Activated CD8-positive, alpha-beta memory T cell treated with anti-CD3 and anti-CD28 coated beads for 1 hour (primary cell): ENCODE measurements at places on chromosomes 1 and 21.

- no peak for DNase-seq
Observed at GRCh38 chr1:26373789-26374188, 1.2 kb upstream of the ZNF683 start.

DNA sequence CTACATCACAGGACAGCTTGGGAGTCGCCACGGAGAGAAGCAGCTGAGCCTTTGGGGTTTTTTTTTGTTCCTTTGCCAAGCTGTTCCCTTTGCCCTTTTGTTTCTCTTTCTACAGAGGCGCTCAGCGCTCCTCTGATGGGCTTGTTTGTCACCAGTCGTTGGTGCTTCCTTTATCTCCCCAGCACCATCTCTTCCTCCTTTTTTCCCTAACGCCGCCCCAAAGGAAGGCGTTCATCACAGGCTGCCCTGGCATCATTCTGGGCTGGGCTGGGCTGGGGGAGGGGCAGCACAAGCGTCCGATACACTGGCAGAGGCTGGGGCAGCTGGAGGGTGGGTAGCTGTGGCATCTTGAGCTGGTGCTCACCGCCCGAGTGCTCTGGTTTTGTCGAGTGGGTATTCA, 10.5 kb downstream of the IGSF21 start:
- no peak for DNase-seq

DNA sequence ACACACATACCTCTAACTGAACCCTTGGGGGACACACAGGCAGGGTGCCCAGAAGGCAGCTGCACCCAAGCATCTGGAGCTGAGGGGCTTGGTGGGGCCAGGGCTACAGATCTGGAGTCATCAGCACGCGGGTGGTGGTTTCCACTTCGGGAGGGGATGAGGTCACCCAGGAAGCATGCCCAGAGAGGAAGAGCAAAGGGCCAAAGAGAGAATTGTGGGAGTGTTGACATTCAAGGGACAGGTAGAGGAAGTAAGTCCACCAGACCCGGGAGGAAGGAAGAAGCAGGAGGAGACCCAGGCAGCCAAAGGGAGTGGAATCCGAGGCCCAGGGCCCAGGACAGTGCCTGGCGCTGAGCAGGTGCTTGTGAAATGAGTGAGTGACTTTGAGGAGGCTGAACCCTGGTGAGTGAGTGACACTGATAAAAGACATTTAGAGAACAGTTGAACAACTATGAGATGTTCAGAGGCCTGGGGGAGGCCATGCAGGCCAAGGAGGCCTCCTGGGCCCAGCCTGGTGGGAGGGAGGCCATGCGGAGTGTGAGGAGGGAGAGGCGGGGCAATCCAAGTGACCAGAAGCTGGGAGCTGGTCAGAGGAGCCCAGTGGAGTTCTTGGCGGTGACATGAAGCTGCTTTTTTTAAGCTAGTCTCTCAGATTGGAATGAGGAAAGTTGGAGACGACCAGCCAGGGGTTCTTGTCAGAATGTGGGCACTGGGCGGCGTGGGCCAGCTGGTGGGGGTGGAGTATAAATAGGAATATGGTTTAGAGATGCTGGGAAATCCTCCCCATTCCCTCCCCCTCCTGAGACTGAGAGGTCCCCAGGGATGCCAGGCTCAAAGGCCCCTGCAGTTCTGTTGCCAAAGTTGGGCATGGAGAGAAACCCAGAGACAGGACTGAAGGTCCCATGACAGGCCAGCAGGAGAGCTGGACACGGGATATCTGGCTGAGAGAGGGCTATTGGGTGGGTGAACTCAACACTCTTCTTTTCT, 7.9 kb downstream of the CDK18 start:
- DNase-seq: no peak

GRCh38 chr1:160346958-160347357, 3.8 kb downstream of the NCSTN start:
- no peak for DNase-seq

DNA sequence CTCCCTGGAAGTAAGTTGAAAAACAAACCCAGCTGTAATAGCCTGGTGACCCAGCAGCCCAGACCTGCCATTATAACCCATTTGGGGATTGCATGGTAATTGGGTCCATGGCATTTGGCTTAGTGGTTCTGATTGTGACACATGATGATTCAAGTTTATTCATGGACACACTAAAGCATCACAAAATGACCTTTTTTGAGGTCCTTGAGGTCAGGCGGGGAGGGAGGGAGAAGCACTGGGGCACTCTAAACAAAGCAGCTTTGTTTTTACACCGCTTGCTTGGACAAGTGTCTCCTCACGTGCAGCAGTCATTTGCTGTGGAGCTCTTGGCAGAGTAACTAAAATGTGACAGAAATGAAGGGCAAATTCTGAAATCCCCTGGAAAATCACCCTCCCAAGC, 241.0 kb upstream of the SGIP1 start:
- no peak for DNase-seq

DNA sequence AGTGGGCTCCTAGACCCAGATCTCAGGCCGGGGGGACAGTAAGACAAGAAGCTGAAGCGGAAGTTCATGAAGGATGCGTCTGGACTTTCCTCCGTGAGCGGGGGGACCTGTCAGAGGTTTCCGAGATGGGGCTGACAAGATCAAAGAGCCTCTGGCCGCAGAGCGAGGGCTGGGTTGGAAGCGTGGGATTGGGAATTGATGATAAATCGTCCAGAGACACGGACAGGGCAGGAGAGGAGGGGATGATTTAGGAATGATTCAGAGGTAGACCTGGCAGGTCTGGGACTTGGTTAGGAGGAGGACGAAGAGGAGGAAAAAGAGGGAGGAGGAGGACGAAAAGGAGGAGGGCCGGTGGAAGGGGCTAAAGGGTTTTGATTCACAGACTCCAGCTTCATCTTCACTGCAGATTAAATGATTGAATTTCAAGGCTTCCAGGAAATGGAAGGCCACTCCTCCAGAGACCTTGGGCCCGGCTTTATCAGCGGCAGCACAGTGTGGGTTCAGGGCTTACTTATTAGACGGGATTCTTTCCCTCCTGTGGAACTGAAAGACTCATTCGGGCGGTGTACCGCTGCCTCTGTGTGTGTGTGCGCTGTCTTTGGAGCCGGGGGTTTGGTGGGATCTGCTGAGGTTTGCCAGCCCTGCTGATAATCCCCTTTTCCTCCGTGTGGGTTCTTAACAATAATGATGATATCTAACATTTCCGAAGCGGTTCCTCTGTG, 85.7 kb upstream of the SLC45A1 start:
- no peak for DNase-seq

DNA sequence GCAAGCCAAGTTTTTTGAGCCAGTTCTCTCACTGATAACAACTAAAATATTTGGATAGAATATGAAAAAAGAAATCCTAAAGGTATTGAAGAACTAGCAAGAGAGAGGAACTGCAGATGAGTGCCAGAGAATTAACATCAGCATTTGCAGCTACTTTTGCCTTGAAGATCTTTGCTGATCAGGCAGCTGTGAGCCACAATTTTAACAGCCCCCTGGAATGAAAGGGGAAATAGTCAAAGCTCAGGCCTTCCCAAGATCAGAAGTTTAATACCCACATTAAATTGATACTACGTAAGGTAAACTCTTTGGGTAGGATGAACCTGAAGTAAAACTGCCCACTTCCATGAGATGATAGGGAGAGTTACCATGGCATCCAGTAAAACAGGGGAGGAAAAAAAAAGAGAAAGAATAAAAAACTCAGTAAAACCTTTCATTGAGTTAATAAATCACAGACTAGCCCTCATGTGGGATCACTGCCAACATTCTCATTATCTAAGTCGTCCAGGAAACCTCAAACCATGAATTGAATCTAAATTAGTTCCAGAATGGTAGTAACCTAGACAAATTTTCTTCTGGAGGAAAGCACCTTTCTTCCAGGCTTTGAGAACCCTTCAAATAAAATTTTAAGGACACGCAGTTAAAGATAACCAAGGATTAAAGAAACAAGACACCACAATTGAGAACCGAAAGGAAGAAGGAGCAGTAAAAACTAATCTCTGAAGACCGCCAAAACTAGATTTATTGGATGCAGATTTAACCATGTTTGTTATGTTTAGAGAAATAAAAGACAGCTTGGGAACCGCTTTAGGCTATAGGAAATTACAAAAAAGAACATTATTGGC, 28.3 kb downstream of the SCP2 start:
- no peak for DNase-seq

DNA sequence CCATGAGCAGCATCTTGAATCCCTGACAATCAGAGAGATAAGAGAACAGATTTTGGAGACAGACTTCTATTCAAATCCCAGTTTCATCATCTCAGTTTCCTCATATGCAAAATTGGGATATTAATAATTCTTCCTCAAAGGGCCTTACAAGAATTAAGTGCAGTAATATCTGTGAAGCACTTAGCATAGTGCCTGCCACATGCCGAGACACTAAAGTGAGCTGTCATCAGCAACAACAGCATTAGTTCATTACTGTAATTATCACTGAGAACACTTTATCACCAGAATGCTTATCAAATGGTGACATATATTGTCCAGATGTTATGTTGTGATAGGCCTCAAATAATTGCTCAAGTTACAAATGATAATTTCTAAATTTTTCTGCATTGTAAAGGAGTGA, 922 bp upstream of the FCRLB start:
- no peak for DNase-seq

GRCh38 chr1:157137408-157138219, 581 bp downstream of the ETV3 start:
- DNase-seq: no peak

GRCh38 chr1:160811147-160811546, 15.2 kb downstream of the LY9 start:
- DNase-seq: no peak

DNA sequence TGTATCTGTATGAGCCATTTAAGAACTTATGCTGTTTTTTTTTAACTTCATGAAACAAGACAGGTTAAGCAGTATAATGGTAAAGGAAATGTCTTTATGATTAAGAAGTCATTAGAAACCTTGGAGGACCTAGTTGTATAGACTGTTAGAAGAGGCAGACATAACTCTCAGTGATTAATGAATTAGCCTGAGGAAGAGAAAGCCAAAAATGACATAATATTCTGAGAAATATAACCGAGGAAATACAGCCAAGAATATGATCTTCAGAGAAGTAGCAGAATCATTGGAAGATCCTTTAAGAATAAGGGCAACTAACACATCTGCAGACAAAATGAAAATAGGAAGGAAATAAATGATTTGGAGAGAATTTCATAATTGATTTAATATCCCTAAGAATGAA, 738.1 kb upstream of the NCAM2 start:
- DNase-seq: no peak

GRCh38 chr1:48948562-48948961, 171.9 kb upstream of the BEND5 start:
- DNase-seq: no peak

DNA sequence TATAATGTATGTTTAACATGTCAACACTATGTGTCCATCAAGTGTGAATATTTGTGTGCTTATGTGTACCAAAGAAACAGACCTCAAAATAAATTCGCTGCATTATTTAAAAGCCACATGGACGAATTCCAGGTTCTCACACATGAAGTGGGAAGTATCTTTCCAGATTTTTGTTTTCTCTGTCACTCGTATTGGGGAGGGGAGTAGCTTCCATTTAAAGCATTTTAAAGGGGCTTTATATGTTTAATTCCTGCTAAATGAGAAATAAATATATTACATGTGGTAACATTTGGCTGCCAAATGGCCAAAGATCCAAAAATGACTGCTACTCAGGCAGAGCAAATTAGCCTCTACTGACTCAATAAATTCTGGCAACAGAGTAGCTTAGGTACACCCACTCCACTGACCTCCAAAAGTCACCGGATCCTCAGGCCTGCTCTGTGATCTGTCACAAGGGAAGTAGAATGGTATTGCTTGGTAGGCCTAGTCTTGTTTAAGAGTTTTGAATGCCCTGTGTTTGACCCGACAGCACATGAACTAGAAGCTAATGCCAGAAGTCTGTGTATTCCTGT, 178.1 kb downstream of the ZP4 start:
- no peak for DNase-seq

DNA sequence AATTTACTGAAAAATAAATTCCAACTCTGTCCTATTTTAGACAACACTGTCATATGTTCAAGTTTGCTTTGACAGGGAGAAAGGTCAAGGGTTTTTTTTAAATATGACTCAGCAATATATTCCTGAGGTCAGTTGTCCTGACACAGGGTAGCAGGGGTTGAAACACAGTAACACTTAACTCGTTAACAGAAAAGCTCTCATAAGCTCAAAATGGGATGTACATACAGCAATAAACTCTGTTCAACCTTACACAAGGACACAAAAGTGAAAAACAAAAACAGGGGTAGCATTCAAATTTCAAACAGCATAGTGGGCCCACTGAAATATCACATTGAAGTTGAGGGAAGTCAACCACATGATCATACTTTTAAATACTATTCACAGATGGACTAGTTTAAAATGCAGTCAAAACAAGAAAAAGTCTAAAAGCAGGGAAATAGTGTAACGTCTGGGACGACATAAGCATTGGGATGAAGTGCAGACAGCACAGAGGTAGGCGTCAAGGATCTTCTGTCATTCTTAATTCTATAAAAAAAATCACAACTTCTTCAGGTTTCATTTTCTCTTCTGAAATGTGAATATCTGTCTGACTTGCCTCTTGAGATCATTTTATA, 89.9 kb downstream of the SLC44A5 start:
- DNase-seq: no peak

DNA sequence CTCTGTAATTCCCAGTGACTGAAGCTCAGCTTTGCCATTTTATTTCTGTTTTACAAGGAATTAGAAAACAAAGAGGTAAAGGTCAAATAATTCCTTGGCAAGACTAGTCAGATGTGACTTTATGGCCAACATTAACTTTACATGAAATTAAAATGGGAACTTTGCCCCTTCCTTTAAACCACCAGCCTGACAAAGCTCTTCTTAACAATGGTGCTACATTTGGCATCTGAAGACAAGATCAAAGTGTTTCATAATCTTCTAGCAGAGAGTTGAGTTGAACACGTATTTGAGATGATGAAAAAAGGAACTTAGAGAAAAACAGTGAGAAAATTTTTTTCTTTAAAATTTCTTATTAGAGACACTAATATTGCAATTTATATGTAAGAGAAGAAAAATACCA, 193.8 kb downstream of the AK5 start:
- DNase-seq: no peak

GRCh38 chr1:161402446-161402845, 34.8 kb upstream of the CFAP126 start:
- DNase-seq: no peak

GRCh38 chr1:53311702-53312305, 16.1 kb downstream of the LRP8 start:
- DNase-seq: no peak

DNA sequence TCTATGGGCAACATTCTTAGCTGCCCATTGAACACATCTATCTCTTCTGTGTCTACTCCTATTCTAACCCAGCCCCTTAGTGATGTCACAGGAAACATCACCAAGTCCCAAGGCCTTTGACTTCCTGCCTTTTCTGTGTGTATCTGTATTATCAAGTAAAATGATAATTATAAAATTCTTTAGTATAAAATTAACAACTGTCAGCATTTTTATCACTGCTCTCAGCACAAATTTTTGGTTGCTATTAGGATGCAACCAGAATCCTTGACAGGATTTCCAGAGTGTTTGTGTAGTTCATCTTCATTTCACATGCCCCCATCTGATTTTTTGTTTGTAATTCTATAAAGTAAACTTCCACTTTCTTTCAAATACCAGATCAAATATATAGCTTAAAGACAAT, 33.8 kb downstream of the OR10Z1 start:
- DNase-seq: no peak
